T-helper 22 cell (primary cell): ENCODE measurements at places on chromosomes 4 and X.

DNA sequence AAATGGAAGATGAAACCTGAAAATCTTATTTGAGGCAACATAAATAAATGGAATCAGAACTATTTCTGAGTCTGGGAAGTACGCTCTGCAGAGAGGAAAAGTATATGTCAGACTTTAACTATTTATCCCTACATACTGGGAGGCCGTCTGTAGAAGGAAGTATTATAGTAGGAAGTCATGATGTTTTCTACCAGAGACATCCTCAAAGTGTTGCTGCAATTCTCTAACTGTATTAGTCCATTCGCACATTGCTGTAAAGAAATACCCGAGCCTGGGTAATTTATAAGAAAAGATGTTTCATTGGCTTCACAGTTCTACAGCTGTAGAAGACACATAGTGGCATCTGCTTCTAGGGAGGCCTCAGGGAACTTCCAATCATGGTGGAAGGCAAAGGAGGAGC lies 88.7 kb upstream of the TBL1X start:
- DNase-seq: no peak

- no peak for DNase-seq
Observed at GRCh38 chr4:14864365-14865030, 137.8 kb upstream of the CPEB2 start.

DNA sequence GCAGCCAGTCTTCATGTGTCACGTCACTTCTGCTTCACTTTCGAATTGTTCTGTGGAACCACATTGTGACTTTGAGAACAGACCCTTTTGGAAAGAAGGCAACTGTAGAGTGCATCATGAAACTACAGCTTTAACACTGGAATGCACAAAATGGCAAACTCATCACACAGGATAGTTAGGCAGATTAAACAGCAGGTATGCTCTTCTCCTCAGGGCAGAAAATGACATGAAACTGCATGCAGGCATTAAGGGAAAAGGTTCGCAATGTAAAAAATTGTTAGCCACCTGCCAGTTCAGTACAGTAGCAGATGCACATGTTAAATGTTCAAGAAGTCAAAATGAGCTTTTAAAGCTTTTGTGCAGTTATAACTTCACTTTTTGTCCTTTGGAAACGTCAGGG lies 864.6 kb upstream of the IGFBP7 start:
- no peak for DNase-seq

DNA sequence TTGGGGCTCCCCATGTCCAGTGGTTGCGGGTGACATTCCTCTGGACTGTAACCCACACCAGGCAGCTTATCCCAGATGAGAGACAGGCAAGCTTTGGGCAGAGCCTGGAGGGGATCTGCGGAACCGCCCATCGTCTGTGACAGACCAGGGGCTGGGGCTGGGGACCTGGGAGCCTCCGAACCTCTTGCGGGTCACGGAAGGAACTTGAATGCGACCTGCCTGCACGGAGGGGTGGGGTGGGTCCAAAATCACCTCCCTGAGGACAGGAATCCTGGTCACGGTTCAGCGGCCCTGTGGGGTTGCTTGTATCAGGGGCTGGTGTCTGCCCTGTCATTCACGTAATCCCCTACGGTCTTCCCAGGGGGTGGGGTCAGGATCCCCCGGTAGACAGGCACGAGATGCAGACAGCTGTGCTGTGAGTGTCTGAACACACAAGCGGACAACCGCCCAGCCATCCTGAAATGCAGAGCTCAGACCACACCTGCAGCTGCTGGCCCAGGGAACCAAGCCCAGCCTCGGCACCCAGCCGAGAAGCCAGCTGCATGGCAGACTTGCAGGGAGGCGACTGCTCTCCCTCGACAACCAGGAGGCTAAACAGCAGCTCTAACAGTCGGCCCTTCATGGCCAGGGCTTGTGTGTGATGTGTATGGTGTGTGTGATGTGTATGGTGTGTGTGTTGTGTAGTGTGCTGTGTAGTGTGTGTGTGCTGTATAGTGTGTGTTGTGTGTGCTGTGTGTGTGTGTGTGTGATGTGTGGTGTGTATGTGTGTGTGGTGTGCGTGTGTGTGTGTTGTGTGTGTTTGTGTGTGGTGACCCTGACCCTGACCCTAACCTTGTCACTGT lies 105.9 kb upstream of the ADRA2C start:
- no peak for DNase-seq
